WTC11 (cell line): ENCODE measurements at places on chromosomes 4 and X.

DNA sequence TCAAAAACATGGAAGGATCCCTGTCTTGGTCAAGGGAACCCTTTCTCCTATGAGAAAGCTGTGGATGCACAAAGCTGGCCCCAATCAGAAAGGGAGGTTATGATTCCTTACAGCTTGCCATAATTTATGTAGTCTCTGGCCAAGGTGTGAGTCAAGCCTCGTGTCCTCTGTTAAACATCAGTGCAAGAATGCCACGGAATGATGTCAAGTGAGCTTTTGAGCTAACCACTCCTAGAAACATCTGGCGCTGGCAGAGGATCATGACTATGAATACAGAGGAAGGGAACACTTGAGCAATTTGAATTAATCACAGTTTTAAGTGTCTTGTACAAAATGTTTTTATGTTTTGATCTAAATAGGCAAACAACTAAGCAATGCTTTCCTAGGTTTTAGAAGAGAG lies 51.5 kb upstream of the RAP2C start:
- no peak for DNase-seq

DNA sequence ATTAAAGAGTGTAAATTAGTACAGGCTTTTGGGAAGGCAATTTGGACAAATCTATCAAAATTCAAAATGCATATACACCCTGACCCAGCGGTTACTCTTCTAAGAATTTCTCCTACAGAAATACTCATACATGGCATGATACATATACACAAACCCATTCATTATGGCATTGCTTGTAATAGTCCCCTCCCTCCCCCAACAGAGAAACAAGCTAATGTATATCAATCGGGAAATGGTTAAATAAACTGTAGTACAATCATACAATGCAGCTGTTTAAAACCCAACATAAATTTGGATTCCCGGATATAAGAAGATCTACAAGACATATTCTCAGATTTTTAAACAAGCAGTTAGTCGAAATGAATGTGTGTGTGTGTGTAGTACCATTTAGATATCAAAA lies 808 bp downstream of the HUWE1 start:
- DNase-seq: no peak

DNA sequence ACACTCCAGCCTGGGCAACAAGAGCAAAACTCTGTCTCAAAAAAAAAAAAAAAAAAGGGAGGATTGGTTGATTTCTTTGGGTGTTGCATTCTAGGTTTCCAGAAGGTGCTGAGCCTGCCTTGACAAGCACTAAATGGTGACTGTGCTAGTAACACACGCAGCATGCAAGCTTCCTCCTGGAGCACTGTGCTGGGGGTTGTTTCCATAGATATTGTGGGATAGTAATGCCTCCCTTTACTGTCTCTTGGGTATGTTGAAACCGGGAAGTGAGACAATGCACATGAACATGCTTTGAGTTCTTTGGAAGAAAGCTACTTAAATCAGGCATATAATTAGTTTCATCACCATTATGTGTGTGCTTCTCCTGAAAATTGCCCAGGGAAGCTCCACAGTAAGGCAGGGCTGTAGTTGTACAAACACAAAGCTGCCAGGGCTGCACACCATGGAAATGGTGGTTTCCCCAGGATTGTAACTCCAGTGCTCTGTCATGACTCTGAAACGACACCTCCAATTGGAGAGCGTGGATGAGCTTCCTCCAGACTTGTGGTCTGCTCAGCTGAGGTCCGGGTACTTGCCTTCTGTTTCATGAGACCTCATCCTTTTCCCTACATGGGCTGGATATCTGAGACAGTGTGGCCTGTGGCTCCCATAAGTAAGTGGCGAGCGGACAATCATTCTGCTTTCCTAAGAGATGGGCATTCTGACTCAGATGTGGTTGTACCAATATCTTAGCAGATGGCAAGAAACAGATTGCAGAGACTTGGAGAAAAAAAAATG lies 31.5 kb upstream of the STOX2 start:
- DNase-seq: no peak

DNA sequence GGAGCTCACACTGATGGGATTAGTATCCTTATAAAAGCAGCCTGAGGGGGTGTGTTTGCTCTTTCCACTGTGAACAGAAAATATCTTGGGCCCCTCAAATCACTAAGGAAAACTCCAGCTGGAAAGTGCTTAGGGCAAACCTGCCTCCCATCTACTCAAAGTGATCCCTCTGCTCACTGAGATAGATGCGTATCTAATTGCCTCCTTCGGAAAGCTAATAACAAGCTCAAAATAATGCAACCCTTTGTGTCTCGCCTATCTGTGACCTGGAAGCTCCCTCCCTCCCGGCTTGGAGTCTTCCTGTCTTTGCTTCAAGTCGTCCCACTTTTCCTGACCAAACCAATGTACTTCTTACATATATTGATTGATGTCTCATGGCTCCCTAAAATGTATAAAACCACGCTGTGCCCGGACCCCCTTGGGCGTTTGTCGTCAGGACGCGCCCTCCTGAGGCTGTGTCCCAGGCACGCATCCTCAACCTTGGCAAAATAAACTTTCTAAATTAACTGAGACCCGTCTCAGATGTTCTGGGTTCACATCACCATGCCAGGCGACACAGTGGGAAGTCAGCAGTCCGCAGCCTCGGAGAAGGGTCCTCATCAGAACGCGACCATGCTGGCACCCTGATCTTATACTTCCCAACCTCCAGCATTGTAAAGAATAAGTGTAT lies 34.1 kb upstream of the SORCS2 start:
- DNase-seq: no peak

- DNase-seq: no peak
Measured at GRCh38 chr4:123588631-123589241, 192.1 kb downstream of the SPRY1 start.

DNA sequence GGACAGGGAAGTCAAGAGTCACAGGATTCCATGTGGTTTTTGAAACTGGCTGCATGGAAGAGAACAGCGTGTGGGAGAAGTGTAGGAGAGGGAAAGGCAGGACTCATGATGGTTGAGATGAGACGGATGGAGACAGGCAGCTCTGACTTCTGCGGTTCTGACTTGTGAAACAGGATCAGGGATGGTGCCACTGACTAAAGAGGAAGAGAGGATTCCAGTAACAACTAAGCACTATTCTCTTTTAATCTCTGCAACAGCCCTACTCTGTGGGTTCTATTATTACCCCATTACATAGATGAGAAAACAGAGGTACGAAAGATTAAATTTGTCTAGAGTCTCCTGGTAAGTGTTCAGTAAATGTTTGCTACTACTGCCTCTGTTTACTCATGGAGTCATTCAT lies 156.3 kb downstream of the CBR4 start:
- no peak for DNase-seq

GRCh38 chr4:5036239-5036638 lies 15.0 kb upstream of the STK32B start:
- DNase-seq: no peak

DNA sequence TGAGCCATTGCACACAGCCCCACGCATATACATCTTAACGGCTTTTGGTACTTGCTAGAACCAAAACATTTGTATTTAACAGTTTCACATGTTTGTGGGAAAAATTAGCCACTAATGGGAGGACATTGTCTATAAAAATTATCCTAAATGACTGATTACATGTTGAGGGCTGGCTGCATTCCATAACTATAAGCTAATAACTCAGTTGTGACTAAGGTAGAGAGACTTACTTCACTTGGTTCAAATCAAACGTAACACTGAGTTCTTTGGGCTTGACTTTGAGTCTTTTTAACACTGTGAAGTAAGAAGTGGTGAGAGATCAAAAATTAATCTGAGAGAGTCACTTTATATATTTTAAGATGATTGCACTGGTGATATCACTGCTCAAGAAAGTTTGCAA lies 47.9 kb upstream of the PGRMC2 start:
- no peak for DNase-seq

- no peak for DNase-seq
Measured at GRCh38 chr4:39363773-39364393, 2.3 kb downstream of the RFC1 start.

GRCh38 chr4:86926435-86927086 lies 8.2 kb upstream of the AFF1 start:
- no peak for DNase-seq

- DNase-seq: no peak
Measured at GRCh38 chrX:12825801-12826200, 34.6 kb downstream of the PRPS2 start.
